ENCODE measurements at places on chromosomes 5 and 9. TPM values are rescaled to one million over a fixed set of nuclear protein-coding genes. Genes with fewer than 3 reads are reported as not detected.

ADAMTS12 gene
- 47.6 TPM for polyA plus RNA-seq

CARTPT gene
- not detected for polyA plus RNA-seq

NEUROG1 gene
- polyA plus RNA-seq: not detected

SAXO1 gene
- polyA plus RNA-seq: 0.01 TPM

ZNF79 gene
- 5.2 TPM for polyA plus RNA-seq

TEX48 gene
- not detected for polyA plus RNA-seq

ADAMTSL2 gene
- polyA plus RNA-seq: not detected

THBS4 gene
- 1.2 TPM for polyA plus RNA-seq

SNAPC4 gene
- 2.4 TPM for polyA plus RNA-seq

RANBP3L gene
- polyA plus RNA-seq: not detected

AQP3 gene
- polyA plus RNA-seq: 12.4 TPM

TTC16 gene
- not detected for polyA plus RNA-seq

KCNT1 gene
- polyA plus RNA-seq: not detected

SLC6A18 gene
- not detected for polyA plus RNA-seq

SNCB gene
- 0.20 TPM for polyA plus RNA-seq

GPR151 gene
- polyA plus RNA-seq: not detected

ABLIM3 gene
- 52.6 TPM for polyA plus RNA-seq

SLC6A7 gene
- not detected for polyA plus RNA-seq

BRINP1 gene
- polyA plus RNA-seq: not detected

IGFBPL1 gene
- 0.07 TPM for polyA plus RNA-seq

DOCK2 gene
- polyA plus RNA-seq: 1.2 TPM

ADAMTS13 gene
- polyA plus RNA-seq: 0.86 TPM

ANKDD1B gene
- 0.04 TPM for polyA plus RNA-seq

MARCHF3 gene
- 6.7 TPM for polyA plus RNA-seq

CARD6 gene
- polyA plus RNA-seq: 3.2 TPM

TOR2A gene
- 5.8 TPM for polyA plus RNA-seq

PCDHGC4 gene
- polyA plus RNA-seq: 0.46 TPM

PPIC gene
- polyA plus RNA-seq: 56.0 TPM

PRR16 gene
- 27.2 TPM for polyA plus RNA-seq

SMC2 gene
- polyA plus RNA-seq: 5.5 TPM

PCDHGC5 gene
- polyA plus RNA-seq: 2.5 TPM

TICAM2 gene
- polyA plus RNA-seq: 4.3 TPM

PCDHB14 gene
- 1.1 TPM for polyA plus RNA-seq

RAI14 gene
- 211 TPM for polyA plus RNA-seq

AIF1L gene
- polyA plus RNA-seq: 0.31 TPM

TAS2R1 gene
- polyA plus RNA-seq: 0.09 TPM

IL5 gene
- not detected for polyA plus RNA-seq

CCDC192 gene
- not detected for polyA plus RNA-seq

NMRK1 gene
- 10.2 TPM for polyA plus RNA-seq

HOMER1 gene
- 4.4 TPM for polyA plus RNA-seq

CNOT6 gene
- polyA plus RNA-seq: 18.8 TPM

F2RL1 gene
- 11.4 TPM for polyA plus RNA-seq

SGTB gene
- polyA plus RNA-seq: 15.2 TPM

RAB3C gene
- not detected for polyA plus RNA-seq

BHMT gene
- not detected for polyA plus RNA-seq

PDE8B gene
- polyA plus RNA-seq: 0.02 TPM

CARD19 gene
- polyA plus RNA-seq: 25.2 TPM

PCDHGB4 gene
- polyA plus RNA-seq: 10.9 TPM

TMC1 gene
- not detected for polyA plus RNA-seq

HSPB3 gene
- 0.67 TPM for polyA plus RNA-seq

MEGF9 gene
- polyA plus RNA-seq: 11.4 TPM

THG1L gene
- polyA plus RNA-seq: 21.0 TPM

SLIT3 gene
- 0.26 TPM for polyA plus RNA-seq

FCN2 gene
- polyA plus RNA-seq: not detected

ABCA1 gene
- polyA plus RNA-seq: 29.6 TPM
